ENCODE measurements at places on chromosomes 1 and 21. TPM values are rescaled to one million over a fixed set of nuclear protein-coding genes. Genes with fewer than 3 reads are reported as not detected.

The RUNX3 gene
- total RNA-seq = 1.8 TPM

The NTMT2 gene
- not detected for total RNA-seq

The CCDC28B gene
- total RNA-seq = 8.0 TPM

The XCL2 gene
- not detected for total RNA-seq

The CFHR2 gene
- not detected for total RNA-seq

The PCBP3 gene
- 1.1 TPM for total RNA-seq

The ERG gene
- total RNA-seq = 0.29 TPM

The CFAP141 gene
- not detected for total RNA-seq

The UTS2 gene
- 0.29 TPM for total RNA-seq

The CIART gene
- 16.3 TPM for total RNA-seq

The THRAP3 gene
- total RNA-seq = 137 TPM

The SV2A gene
- total RNA-seq = 20.3 TPM

The PM20D1 gene
- total RNA-seq = not detected

GRCh38 chr1:22825486-22826189 is 115.0 kb downstream of the EPHB2 start:
- H3K27me3 ChIP-seq = no peaks in the 10 kb centered on the region
- peak; percentile 82 for DNase-seq
- no peak overlapping the region for H3K4me3 ChIP-seq

DNA sequence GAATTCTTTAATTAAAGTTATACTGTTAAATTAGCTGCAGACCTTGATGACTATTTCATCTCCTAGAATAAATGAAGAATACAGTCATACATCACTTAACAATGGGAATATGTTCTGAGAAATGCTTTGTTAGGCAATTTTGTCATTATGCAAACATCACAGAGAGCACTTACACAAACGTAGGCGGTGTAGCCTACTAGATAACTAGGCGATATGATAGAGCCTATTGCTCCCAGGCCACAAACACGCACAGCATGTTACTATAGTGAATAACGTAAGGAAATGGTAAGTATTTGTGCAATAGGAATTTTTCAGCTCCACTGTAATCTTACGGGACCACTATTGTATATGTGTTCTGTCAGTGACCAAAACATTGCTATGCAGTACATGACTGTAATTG is 37.6 kb upstream of the DESI2 start:
- no peaks in the 10 kb centered on the region for H3K36me3 ChIP-seq
- no peaks in the 10 kb centered on the region for H3K27me3 ChIP-seq
- no peak for DNase-seq
- no peak overlapping the region for H3K4me3 ChIP-seq
- no peaks in the 10 kb centered on the region for H3K4me1 ChIP-seq

GRCh38 chr1:189180057-189180456 is 1297.6 kb downstream of the BRINP3 start:
- no peaks in the 10 kb centered on the region for H3K4me1 ChIP-seq
- no peak for DNase-seq
- no peaks in the 10 kb centered on the region for H3K27me3 ChIP-seq
- H3K4me3 ChIP-seq = no peak overlapping the region
- no peaks in the 10 kb centered on the region for H3K36me3 ChIP-seq

GRCh38 chr21:38813143-38813542 is 7.4 kb downstream of the ETS2 start:
- H3K27ac ChIP-seq = no peak overlapping the region
- H3K27me3 ChIP-seq = no peaks in the 10 kb centered on the region
- H3K4me1 ChIP-seq = peaks cover 23% of the 10 kb centered on the region
- H3K4me3 ChIP-seq = no peak overlapping the region
- peaks cover 37% of the 10 kb centered on the region for H3K36me3 ChIP-seq

- H3K27ac ChIP-seq = peak overlapping the region; percentile 67
- peaks cover 46% of the 10 kb centered on the region for H3K4me1 ChIP-seq
- H3K4me3 ChIP-seq = no peak overlapping the region
- no peaks in the 10 kb centered on the region for H3K36me3 ChIP-seq
- no peak for DNase-seq
Measured at GRCh38 chr1:29709704-29710280, 473.5 kb downstream of the PTPRU start.

DNA sequence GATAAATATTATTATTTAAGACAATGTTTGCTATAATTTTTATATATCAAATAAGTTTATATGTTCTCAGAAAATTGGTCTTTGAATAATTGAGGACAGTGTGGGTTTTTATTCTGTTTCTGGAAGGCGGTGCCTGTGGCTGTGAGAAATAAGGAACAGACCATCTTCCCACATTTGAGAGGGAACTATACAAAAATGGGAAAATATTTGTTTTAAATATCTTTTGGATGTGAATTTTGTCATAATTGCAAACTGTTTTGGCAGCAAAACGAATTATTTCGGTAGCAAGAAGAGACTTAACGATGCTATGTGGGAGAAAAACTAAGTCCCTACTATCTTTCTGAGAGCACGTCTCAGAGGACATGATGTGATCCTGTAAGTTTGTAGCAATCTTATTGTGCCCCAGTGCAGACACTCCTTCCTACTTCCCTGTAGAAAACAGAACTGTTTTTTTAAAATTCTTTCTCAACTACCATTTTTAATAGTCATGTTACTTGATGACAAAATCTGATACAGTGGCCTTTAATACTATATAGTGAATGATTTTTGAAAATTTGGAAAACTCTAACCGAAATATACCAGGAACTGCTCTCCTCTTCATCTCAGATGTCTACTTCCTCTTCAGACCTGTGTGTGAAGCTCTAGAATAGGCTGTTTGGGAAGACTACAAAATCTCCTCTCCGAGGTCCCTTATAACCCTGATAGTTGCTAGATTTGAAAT is 25.4 kb downstream of the PTPRC start:
- H3K27ac ChIP-seq = no peak overlapping the region
- no peak for DNase-seq
- no peak overlapping the region for H3K4me3 ChIP-seq
- H3K4me1 ChIP-seq = peaks cover 28% of the 10 kb centered on the region

- no peaks in the 10 kb centered on the region for H3K4me1 ChIP-seq
- H3K4me3 ChIP-seq = no peak overlapping the region
- no peak overlapping the region for H3K27ac ChIP-seq
- no peaks in the 10 kb centered on the region for H3K36me3 ChIP-seq
- no peak for DNase-seq
Measured at GRCh38 chr1:3697810-3698209, 45.5 kb downstream of the TP73 start.

DNA sequence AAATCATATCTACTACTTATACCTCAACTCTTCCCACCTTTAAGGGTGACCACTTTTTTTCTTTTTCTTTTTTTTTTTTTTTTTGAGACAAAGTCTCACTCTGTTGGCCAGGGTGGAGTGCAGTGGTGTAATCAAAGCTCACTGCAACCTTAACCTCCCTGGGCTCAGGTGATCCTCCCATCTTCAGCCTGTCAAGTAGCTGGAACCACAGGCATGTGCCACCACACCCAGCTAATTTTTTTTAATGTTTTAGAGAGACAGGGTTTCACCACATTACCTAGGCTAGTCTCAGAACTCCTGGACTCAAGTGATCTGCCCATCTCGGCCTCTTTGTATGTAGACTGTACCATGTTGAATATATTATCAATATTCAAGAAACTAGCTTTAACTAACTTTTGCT is 39.4 kb downstream of the NRDC start:
- no peak for DNase-seq
- H3K4me3 ChIP-seq = no peak overlapping the region
- no peak overlapping the region for H3K27ac ChIP-seq
- H3K36me3 ChIP-seq = peaks cover 34% of the 10 kb centered on the region
- H3K4me1 ChIP-seq = no peaks in the 10 kb centered on the region
- H3K27me3 ChIP-seq = no peaks in the 10 kb centered on the region

- peaks cover 34% of the 10 kb centered on the region for H3K27me3 ChIP-seq
- DNase-seq = no peak
- no peak overlapping the region for H3K27ac ChIP-seq
- H3K36me3 ChIP-seq = no peaks in the 10 kb centered on the region
- H3K4me3 ChIP-seq = no peak overlapping the region
Measured at GRCh38 chr1:154777781-154778180, 92.3 kb downstream of the KCNN3 start.

DNA sequence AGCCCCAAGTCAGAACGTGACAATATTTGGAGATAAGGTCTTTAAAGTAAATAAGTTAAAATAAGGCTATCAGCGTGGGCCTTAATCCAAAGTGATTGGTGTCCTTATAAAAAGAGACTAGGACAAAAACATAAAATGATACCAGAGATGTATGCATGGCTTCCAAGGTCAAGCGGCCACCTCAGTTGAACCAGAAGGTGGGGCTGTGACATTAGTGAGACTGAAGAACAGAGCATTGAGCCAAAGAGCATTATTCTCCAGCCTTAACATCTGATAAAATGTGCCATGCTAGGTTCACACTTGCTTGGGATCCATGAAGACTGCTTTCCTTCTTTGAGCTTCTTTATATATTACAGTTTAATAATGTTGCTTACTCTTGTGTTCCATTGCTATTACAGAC is 554.6 kb downstream of the PLA2G4A start:
- H3K36me3 ChIP-seq = no peaks in the 10 kb centered on the region
- H3K27ac ChIP-seq = no peak overlapping the region
- no peak overlapping the region for H3K4me3 ChIP-seq
- no peaks in the 10 kb centered on the region for H3K27me3 ChIP-seq
- DNase-seq = no peak

- H3K27ac ChIP-seq = peak overlapping the region; percentile 99
- peak overlapping the region; percentile 94 for H3K4me3 ChIP-seq
- no peaks in the 10 kb centered on the region for H3K27me3 ChIP-seq
Measured at GRCh38 chr1:93178418-93178817, 1.8 kb downstream of the TMED5 start.

- peak overlapping the region; percentile 79 for H3K27ac ChIP-seq
- H3K36me3 ChIP-seq = no peaks in the 10 kb centered on the region
- DNase-seq = no peak
- peaks cover 37% of the 10 kb centered on the region for H3K4me1 ChIP-seq
- no peaks in the 10 kb centered on the region for H3K27me3 ChIP-seq
Measured at GRCh38 chr1:87969040-87969439, 640.4 kb downstream of the LMO4 start.

- H3K27me3 ChIP-seq = no peaks in the 10 kb centered on the region
- no peak for DNase-seq
- peaks cover 11% of the 10 kb centered on the region for H3K36me3 ChIP-seq
- peaks cover 11% of the 10 kb centered on the region for H3K4me1 ChIP-seq
Measured at GRCh38 chr1:42841010-42841409, 5.4 kb upstream of the ZNF691 start.

DNA sequence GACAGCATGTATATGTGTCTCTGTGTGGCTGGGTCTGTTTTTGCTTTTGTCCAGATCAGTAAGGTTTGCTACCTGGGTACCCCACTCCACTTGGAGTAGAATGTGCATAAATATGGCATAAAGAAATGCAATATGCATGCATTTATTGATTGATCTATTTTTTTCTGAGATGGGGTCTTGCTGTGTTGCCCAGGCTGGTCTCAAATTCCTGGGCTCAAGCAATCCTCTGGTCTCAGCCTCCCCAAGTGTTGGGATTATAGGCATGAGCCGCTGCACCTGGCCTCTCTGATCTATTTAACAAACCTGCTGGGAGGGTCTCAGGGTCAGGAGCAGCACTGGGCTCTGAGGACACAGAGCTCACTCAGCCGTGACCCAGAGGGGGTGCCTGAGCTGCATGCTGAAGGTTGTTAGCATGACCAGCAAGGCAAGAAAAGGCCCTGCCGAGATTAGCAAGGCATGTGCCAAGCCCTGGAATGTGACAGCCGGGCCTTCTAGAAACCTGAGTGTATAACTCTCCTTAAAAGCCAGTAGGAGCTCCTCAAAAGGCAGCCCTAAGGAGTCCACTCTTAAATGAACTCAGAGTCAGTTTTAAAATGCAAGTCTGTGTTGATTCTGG is 22.5 kb downstream of the PCSK9 start:
- H3K4me3 ChIP-seq = no peak overlapping the region
- peaks cover 10% of the 10 kb centered on the region for H3K4me1 ChIP-seq
- peaks cover 4% of the 10 kb centered on the region for H3K36me3 ChIP-seq
- H3K27ac ChIP-seq = no peak overlapping the region
- peak; percentile 51 for DNase-seq

- H3K4me1 ChIP-seq = no peaks in the 10 kb centered on the region
- no peak overlapping the region for H3K4me3 ChIP-seq
- H3K27ac ChIP-seq = no peak overlapping the region
- DNase-seq = peak; percentile 87
Measured at GRCh38 chr1:109630081-109630897, 10.7 kb downstream of the AMPD2 start.

DNA sequence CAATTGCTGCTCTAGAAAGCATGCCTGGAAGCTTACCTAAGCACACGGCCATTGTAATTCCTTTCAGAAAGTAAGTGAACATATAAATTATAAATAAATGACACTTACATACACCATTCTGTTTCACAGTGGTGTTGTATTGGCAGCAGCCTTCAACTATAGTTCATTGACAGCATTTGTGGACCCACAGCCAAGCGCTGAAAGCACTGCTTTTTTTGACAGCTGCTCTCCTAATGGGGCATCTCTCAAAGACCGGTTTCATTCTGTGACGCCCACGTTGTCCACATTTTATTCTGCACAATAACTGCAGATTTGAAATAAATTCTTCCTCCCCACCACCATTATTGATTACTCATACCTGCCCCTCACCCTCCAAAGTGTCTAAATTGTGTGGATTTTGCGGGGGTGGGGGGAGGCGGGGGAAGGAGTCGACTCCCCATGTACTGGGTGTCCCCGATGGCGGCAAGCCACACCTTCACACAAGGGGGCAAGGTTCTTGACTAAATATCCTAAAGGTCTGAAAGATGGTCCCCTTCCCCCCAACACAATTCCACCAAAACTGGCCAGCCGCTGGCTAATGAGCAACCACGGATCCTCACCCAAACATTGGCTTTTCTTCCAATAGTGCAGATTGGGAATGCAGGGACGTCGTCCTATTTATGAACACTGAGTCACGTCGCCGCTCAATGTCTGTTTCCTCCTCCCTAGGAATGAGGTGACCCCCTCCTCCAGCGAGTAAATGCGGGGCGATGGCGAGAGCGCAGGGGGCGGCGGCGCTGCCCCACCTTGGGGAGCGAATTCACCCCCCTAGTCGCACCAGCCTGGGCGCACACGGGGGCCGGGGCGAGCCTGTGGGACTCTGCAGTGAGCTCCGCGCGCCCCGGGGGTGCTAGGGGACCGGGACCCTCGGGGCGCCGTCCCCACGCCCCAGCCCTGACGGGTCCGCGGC is 960 bp downstream of the RCAN1 start:
- H3K4me1 ChIP-seq = peaks cover 9% of the 10 kb centered on the region
- no peaks in the 10 kb centered on the region for H3K36me3 ChIP-seq
- H3K4me3 ChIP-seq = peak overlapping the region; percentile 87
- H3K27ac ChIP-seq = no peak overlapping the region
- peaks cover 3% of the 10 kb centered on the region for H3K27me3 ChIP-seq

- peak; percentile 92 for DNase-seq
- H3K27ac ChIP-seq = peak overlapping the region; percentile 97
- peak overlapping the region; percentile 82 for H3K4me3 ChIP-seq
- H3K36me3 ChIP-seq = no peaks in the 10 kb centered on the region
- peaks cover 31% of the 10 kb centered on the region for H3K4me1 ChIP-seq
Measured at GRCh38 chr1:93847811-93848288, 31.2 kb downstream of the DNTTIP2 start.

- H3K4me1 ChIP-seq = peaks cover 68% of the 10 kb centered on the region
- peak overlapping the region; percentile 58 for H3K27ac ChIP-seq
- H3K4me3 ChIP-seq = no peak overlapping the region
- H3K36me3 ChIP-seq = peaks cover 13% of the 10 kb centered on the region
Measured at GRCh38 chr1:19445417-19446342, 39.7 kb downstream of the CAPZB start.
